Large intestine (tissue), 12 donors: ENCODE measurements at places on chromosomes 16 and 17.

GRCh38 chr17:69815406-69815805, 259.6 kb upstream of the KCNJ16 start:
- no peak for DNase-seq

DNA sequence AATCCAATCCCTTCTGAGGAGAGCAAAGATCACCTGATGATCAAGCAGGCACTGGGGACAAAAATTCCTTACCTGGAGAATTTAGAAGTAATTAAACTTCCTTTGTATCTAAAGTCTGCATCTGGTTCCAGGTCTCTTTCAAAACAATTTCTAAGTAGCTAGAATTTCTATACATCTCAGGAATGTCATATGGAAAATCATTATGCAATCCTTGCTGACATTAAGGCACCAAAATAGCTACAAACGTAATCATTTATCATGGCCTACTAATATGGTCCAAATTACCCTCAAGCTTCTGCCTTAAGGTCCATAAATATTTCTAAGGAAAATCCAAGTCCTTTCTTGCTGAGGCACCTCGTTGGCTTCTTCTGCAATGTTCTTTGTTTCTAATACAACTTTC, 32.9 kb upstream of the YPEL2 start:
- no peak for DNase-seq

- no peak for DNase-seq
These were observed 387.2 kb downstream of the NPIPA8 start for GRCh38 chr16:17949141-17949981.

DNA sequence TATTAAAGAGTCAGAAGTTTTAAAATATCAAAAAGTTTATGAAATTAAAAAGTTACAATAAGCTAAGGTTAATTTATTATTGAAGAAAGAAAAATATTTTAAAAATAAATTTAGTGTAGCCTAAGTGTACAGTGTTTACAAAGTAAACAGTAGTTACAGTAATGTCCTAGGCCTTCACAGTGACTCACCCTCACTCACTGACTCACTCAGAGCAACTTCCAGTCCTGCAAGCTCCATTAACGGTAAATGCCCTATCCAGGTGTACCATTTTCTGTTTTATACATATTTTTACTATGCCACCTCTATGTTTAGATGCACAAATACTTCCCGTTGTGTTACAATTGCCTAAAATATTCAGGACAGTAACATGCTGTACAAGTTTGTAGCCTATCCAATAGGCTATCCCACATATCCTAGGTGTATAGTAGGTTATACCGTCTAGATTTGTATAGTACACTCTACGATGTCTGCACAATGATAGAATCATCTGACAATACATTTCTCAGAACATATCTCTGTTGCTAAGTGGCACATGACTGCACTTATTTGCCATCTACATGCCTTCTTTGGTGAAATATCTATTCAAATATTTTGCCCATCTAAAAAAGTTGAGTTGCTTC, 67.2 kb upstream of the WSB1 start:
- DNase-seq, result no peak

- DNase-seq, result no peak
These were observed 700.3 kb downstream of the MAF start for GRCh38 chr16:78900044-78900811.

DNA sequence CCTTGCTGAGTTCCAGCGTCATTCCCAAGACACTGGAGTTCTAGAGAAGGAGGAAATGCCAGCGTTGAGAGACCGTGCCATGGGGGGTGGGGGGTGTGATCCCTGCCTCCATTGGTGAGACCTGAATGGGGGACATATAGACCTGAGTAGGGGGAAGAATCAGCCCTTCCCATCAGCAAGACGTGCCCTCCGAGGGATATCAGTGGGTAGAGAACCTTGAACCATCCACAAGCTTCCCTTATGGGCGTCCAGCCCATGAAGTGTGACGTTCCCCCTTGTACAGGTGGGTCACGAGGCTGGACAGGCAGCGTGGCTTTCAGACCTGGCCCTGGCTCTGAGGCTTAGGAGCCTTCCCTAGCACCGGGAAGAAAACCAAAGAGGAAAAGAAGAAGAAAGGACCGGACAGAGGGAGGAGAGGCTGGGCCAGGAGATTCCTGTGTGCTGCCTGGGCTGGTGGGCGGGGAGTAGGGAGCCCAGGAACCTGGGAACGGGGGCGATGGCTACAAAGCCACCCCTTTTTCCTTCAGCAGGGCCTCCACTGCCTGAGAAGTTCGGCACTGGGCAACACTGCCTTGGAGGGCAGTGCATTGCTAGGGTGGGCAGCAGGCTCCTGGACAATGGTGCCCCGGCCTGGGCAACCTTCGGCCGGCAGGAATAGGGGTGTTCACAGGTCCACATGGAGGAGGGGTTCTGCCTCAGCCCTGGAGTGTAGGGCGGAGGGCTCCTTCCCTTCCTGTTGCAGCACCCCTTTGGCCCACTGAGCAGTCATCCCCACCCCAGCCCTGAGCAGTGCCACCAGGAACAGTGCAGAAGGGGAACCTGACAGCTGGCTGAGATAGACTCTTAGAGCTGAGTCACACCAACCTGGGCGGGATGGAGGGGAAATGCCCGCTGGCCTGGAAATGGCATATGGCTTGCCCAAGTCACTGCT, 7.2 kb downstream of the RAB11FIP4 start:
- no peak for DNase-seq

DNA sequence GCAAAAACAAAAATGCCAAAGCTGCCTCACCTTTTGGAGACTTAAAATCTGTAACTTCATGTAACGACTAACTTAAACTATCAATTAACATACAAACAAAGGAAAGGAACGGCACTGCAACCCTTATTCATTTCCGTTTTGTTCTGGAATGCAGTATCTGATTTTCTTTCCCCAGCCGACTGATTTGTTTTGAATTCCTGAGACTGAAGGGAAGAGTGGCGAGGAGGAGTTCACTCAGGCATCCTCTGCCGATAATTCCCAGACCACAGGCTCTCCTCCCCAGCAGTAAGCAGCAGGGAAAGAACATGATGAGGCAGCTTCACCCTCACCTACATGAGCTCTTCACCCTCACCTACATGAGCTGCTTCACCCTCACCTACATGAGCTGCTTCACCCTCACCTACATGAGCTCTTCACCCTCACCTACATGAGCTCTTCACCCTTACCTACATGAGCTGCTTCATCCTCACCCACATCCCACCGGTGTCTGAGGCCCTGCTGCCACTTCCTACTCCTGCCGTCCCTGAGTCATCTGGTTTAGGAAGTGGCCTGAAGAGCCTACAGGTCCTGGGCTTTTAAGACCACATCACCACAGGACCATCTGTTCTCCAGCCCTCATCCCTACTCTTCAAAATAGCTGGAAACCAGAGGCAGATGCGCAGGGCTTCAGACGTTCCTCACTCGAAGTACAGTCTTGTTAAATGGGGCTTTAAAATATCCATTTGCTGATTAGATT, 168.0 kb upstream of the RPH3AL start:
- no peak for DNase-seq

GRCh38 chr17:75996665-75997590, 3.7 kb upstream of the CDK3 start:
- DNase-seq, result peak; percentile 90
